ENCODE measurements at places on chromosomes 11 and 22. TPM values are rescaled to one million over a fixed set of nuclear protein-coding genes. Genes with fewer than 3 reads are reported as not detected.

DNA sequence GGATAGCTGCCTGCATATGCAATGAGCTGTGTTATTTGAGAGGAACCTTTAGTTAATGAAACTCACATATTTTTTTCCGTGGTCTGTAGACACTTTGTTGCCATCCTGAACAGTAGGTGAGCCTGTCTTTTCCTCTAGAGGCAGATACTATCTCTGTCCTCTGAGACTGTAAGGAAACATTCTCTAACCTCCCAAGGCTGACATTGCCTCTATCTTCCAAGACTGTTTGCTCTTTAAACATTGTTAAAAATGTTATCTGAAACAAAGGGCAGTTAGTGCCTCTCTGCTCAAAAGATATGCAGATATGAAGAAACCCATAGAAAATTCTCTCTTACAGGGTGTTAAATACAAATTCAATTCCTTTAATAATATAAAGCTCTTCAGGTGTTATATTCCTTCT lies 963.8 kb upstream of the CNTN5 start:
- no peak for DNase-seq

DNA sequence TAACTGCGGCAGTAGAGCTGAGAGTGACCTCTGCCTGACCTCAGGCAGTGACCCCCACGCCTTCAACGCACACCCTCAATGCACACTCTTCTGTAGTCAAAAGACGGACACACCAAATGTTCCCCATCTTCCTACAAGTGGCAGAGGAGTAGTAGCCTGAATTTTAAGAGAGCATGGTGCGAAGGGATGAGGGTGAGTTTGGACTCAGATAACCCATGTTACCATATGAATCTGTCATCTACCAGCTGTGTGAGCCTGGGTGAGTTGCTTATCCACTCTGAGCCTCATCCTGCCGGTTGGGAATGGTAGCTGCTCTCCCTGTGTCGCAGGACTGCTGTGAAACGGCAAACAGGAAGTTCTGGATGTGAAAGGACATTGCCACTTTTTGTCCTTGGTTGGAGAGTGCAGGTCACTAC lies 20.6 kb upstream of the ROBO3 start:
- no peak for DNase-seq

- DNase-seq: peak; percentile 31
These were observed at the start of gene SEC14L2 for GRCh38 chr22:30396871-30397655. SEC14L2 (plus strand) TSS chr22:30397018; CDS start chr22:30397117, 99 bp downstream.

DNA sequence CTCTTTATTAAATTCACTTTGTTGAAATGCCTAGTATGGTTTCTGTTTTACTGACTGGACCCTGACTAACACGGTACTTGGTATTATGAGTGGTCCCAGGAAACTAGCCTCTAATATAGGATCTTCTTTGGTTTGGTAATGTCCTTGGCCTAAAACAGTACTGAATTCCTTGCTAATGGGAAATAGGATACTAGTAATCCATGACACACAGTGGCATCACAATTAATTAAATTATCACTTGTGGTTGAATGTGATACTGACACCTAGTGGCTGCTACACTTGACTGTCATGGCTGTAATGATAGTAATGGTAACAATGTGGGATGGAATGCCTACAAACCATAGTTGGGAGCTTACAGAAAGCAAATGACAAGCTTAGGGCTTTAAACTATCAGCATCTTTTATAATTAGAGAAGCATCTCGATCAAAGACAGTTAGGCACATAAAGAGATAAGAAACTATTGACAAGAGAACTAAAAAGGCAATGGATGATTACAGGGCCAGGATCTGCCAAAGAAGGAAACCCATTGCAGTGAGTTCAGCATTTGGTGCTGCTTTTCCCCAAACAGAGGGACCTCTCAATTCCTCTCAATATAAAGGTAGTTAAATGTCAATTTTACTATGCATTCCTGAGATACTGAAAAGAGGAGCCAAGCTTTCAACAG lies 8.6 kb downstream of the DNHD1 start:
- DNase-seq: peak; percentile 56

- no peak for DNase-seq
These were observed 121.1 kb downstream of the PHF21B start for GRCh38 chr22:44888491-44889254.

GRCh38 chr11:87456499-87456898 lies 418.8 kb downstream of the TMEM135 start:
- no peak for DNase-seq

The PGA5 gene
- polyA plus RNA-seq: not detected

The EXPH5 gene
- polyA plus RNA-seq: 3.0 TPM

The APLNR gene
- polyA plus RNA-seq: 82.0 TPM

The TSPAN18 gene
- polyA plus RNA-seq: 48.8 TPM
